ENCODE measurements at places on chromosomes 5 and 9. TPM values are rescaled to one million over a fixed set of nuclear protein-coding genes. Genes with fewer than 3 reads are reported as not detected.

DNA sequence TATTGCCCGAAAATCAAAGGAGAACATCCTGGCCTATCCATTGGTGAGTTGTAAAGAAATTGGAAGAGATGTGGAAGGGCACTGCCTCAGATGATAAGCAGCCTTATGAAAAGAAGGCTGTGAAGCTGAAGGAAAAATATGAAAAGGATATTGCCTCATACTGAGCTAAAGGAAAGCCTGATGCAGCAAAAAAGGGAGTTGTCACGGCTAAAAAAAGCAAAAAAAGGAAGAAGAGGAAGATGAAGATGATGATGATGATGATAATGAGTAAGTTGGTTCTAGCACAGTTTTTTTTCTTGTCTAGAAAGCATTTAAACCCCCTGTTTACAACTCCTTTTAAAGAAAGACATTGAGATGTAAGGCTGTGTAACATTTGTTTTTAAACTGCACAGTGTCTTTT lies 59.8 kb upstream of the ZBED3 start:
- no peak for DNase-seq

DNA sequence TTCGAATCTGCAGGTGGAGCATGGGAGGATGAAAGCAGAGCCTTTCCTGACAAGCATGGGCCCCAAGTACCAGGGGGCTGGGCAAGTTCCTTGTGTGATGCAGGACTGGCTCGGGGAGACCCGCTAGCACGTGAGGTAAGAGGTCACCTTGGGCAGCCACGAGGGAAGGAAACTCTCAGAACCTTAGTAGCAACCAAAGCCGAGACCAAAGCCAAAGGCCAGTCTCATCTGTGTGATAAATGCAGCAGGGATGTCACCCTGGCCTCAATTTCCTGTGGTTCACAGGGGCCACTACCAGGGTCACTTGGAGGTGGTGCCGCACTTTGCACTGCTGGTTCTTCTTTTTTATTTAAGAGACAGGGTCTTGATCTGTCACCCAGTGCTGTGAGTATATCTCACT lies 39.5 kb downstream of the PRRT1B start:
- no peak for DNase-seq

The GKAP1 gene
- 0.50 TPM for total RNA-seq

The CD74 gene
- total RNA-seq: 6.8 TPM

Data from mammary epithelial cell (primary cell).